CD4-positive, alpha-beta T cell (primary cell): ENCODE measurements at places on chromosomes 2 and 18.

- DNase-seq: peak; percentile 20
These were observed 782 bp downstream of the MTA3 start for GRCh38 chr2:42569116-42569711.

GRCh38 chr2:163135256-163135655 is 296.7 kb upstream of the KCNH7 start:
- DNase-seq: no peak

DNA sequence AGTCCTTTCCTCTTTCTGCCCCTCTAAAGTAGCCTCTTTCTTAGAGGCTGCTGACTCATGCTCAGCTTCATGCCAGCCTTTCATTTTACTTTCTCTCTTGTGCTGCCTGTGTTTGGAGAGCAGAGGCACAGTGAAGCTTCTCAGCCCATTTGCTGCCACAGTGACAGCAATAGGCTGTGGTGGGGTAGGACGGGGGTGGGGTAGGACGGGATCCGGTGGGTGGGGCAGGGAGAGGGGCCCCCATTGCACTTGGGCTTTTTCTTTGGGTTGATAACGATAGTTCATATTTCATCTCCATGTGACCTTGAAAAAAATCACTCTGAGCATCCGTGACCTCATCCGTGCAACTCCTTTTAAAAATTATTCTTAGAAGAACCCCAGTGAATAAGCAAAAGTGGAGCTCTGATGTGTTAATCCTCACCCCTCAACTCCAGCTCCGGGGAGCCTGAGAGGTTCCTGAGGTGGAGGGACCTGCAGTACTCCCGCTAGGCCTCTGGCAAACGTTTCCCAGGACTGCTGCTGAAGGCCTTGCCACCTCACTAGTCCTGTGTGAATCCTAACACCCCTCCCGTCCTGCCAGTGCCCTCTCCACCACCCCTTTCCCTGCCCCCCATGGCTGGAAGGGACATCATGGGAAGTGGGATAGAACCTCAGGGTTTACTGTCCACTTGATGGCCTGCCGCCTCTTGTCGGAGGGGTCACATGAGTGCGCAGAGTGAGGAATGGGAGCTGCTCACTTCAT is 70.8 kb downstream of the INPP4A start:
- DNase-seq: no peak

DNA sequence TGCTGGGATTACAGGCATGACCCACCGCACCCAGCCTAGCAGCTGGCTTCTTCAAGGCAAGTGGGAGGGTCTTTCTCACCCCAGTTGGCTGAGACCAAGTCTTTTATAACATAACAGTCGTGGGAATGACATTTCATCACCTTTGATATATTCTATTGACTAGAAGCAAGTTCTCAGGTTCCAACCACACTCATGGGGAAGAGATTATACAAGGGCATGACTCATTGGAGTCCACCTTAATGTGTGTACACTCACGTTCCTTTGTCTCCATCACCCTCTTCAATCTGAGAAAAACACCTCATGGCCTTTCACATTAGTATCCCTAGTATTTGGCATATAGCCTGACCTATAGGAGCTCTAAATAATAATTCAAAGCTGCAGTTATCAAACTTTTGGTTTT is 2.8 kb upstream of the BBS5 start:
- DNase-seq: no peak

DNA sequence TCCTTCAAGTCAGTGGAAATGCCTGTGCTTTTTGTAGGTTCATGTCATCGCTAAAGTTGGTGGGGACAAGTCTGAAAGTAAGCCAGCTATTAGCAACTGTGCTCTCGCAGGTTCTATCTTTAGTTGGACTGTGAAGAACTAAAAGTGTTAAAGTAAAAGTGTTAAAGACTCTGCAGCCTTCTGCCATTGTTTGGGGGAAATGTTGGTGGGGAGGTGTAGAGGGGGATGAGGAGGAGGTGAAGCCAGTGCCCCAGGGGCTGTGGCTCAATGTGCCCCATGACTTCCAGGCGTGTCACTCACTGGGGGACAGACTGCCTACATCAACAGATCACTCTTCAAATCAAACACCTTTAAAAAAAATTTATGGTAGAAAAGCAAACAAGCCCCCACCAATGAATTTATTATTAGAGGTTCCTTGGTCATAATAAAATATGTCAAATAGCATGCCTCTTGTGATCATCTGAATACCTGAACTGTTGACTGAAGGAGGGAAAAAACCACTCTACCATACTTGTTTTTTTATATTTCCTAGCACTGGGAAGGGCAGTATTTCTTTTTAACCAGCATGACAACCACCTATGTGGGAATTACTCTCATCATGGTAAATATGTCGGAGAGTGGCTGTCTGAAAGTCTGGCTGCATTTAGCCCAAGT is 19.3 kb downstream of the TGFA start:
- no peak for DNase-seq

DNA sequence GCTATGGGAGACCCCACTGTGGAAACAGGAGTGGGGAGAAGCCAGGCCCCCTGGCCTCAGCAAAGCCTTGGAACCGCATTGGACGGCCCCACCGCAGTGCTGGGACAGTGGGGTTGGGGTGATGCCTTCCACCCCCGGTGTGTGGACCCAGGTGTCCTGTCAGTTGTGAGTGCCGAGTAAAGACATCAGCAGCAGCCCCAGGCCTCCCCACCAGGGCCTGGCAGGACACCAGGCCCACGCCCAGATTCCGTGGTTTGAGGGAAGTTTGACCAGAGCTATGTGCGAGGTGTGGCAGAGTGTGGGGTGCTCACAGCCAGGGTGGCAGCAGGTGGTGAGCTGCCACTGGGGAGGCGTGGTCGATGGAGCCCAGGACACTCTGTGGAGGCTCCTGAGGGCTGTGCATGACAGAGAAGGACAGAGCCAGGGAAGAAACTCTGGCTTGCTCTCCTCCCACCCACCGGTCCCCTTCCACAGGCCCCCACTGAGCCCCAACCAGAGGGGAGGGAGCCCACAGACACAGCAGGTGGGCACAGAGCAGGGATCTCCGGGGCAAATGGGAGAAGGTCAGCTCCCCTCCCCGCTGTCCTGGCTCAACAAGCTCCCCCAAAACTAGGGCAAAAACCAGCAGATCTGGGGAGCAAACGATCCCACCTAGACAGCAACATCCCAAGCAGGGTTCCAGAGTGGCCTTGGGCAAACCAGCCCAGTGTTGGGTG is 69.1 kb downstream of the TWIST2 start:
- DNase-seq: no peak

DNA sequence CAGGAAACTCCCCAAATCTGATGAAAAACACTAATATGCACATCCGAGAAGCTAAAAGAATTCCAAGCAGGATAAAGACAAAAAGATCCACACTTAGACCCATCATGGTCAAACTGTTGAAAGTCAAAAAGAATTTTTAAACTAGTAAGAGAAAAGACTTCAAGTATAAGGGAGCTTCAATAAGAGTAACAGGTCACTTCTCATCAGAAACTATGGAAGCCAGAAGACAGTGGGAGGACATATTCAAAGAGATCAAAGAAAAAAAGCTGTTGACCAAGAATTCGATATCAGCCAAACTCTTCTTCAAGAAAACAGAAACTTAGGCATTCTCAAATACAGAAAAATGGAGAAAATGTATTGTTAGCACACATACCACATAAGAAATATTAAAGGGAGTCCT is 50.4 kb downstream of the ZC3H8 start:
- no peak for DNase-seq

DNA sequence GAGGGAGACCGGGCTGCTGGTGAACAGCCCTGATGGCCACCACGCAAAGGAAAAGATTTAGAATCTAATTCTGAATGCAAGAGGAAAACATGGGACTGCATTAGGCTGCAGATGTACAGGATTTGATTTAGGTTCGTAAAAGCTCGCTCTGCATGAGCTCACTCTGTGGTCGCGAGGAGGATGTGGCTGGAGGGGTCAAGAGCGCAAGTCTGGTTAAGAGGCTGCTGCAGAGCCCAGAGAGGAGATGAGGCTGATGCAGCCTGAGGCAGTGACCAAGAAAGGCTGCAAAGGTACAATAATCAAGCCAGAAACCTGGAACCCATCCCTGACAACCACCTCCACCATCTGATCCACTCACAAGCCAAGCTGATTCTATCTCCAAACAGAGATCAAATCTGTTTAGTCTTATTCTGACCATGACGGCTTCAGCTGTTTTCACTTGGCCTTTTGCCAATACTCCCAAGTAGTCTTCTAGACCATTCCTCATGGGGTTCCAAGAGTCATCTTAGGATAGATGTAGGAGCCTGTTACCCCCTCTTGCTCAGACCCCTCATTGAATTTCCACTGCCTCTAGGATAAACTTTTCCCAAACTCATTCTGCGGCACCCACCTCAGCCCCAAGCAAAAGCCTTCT is 58.9 kb upstream of the ARL4C start:
- peak; percentile 6 for DNase-seq

DNA sequence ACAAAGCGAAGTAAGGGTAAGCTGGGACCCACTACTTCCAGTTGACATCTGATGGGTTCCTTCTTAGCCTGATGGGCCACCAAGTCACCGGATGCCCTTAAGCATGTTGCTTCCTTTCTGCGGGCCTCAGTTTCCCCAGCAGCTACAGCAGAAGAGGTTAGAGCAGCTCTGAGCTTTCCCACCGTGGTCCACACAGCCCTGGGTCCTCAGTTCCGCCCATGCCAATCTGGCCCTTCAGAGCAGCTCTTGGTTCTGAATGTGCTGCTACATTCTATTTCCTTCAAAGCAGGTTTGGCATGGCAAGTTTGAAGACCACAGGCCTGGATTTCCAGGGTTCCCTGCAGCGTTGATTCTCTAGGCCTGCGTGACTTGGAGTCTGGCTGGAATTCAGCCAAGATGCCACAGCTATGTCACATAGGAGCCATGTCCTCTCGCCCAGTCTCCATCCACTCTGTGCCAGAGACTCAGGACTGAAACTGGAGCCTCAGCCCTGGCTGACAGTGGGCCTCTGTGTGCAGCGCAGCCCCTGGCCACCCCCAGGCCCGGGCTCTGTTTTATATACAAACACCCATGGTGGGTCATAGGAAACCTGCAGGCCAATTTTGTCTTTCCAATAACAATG is 79.6 kb downstream of the TFCP2L1 start:
- DNase-seq: no peak

DNA sequence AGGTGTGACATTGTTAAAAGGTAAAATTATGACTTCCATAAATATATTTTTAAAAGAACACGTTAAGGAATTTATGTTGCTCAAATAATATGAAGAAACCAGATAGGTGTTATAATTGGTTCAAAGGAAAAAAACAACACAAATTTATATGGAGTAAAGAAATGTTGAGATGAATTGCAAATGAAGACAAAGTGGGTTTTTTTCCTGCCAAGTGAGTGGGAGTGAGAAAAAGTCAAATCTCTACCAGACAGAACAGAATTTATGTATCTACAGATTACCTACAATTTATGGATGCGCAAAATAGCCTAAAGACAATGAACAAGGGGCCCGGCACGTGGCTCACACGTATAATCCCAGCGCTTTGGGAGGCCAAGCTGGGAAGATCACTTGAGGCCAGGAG is 159.7 kb upstream of the SLC1A4 start:
- no peak for DNase-seq

- no peak for DNase-seq
These were observed 179.1 kb downstream of the ZFP36L2 start for GRCh38 chr2:43047187-43047780.
